ENCODE measurements at places on chromosomes 4 and X.

- DNase-seq = no peak
These were observed 148.3 kb upstream of the PACRGL start for GRCh38 chr4:20552004-20552403.

DNA sequence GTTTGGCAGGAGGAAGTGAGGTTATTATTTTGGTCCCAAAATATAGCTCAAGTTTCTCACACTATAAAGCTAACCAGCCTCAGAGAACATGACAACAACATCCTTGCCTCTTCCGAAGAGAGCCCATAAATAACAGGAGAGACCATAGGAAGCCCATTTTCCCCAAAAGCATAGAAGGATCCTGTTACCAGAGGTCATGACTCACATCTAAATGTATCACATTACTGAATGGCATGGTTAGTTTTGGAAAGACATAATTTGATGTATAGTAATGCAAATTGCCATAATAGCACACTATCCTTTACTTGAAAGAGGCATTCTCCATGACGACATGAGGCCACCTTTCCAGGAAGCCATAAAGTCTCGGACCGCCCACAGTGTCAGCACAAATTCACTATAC is 238.8 kb upstream of the GRIA3 start:
- DNase-seq = no peak

DNA sequence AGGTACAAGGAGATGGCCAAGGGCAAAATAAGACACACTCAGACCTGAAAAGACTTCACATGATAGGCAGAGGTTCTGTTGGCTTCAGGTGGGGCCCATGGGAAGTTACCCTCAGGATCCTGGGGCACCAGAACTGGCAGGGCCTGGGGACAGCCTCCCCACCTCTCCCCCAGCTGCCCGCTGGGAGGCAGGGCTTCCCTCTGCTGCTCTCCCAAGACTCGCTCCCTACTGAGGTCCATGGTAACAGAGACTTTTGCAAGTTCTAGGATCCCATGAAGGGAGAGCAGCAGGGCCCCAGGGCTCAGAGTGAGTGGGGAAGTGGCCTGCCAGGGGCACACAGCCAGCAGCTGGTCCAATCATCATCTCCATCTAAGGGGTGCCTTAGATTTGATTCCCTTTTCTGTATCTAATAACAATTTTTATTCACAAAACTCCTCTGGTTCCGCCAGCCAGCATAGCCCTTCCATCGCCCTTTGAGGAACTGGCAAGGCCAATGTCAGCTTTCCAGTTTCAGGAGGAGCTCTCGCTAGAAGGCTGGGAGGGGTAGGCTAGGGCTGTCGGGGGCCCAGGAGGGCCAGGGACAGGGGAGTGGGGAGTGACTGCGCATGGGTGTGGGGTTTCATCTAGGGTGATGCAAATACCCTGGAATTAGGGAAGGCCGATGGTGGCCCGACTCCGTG is 78.2 kb downstream of the SLC2A9 start:
- no peak for DNase-seq

GRCh38 chrX:130071611-130072344 is 38.5 kb downstream of the ELF4 start:
- DNase-seq = peak; percentile 70

- no peak for DNase-seq
These were observed 4.4 kb downstream of the RTL5 start for GRCh38 chrX:72127332-72127731.

GRCh38 chr4:150656891-150657290 is 74.9 kb downstream of the MAB21L2 start:
- DNase-seq = no peak

DNA sequence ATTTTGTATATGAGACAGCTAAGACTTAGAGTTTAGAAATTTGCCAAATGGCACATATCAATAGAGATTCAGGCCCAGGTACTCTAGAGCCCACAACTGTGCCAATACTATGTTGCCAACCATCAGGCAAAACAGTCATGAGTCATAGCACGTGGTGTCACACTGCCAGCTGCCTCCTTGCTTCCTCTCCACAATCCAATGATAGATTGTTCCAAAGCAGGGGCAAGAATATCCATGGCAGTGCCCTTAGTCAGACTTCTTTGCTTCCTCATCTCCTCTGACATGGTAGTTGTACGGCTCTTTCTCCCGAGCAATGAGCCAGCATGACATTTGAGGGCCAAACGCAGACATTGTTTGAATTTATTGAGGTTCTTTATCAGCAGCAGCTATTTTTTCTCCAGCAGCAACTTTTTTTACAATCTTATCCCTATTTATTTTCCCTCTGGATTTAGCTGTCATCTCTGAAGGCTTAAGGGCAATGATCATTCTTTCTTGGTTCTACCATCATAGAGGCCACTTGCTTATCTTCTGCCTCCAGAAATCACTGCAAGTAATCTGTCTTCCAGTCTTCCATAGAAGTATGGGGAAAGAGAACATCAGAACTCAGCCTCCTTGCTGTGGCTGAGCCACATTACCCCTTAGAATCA is 169.7 kb downstream of the COL4A6 start:
- no peak for DNase-seq

- DNase-seq = no peak
These were observed 122.4 kb upstream of the NAP1L5 start for GRCh38 chr4:88819818-88820697.

DNA sequence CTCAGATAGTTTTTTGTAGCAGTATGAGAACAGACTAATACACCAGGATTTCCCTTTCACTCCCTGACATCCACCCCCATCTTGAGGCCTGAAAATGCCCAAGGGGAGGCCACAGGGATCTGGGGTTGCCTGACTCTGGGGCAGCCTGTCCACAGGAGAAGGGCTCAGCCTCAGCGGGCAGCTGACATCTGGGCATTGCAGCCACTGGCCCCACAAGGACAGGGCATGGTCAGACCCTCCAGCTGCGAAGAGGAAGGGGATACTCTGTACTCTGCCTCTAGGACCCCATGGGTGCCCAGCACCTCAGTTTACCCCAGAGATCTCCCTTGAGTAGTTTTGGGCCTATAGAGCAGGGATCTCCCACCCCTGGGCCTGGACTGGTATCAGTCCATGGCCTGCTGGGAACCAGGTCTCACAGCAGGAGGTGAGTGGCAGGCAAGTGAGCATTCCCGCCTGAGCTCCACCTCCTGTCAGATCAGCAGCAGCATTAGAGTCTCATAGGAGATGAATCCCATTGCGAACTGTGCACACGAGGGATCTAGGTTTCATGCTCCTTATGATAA is 138.9 kb downstream of the HMX1 start:
- DNase-seq = no peak

GRCh38 chr4:177489471-177490246 is 47.4 kb upstream of the AGA start:
- DNase-seq = no peak

- no peak for DNase-seq
These were observed 120.4 kb upstream of the IL1RAPL2 start for GRCh38 chrX:104445591-104445990.

- no peak for DNase-seq
These were observed 147.2 kb upstream of the RBPJ start for GRCh38 chr4:26173619-26174018.

DNA sequence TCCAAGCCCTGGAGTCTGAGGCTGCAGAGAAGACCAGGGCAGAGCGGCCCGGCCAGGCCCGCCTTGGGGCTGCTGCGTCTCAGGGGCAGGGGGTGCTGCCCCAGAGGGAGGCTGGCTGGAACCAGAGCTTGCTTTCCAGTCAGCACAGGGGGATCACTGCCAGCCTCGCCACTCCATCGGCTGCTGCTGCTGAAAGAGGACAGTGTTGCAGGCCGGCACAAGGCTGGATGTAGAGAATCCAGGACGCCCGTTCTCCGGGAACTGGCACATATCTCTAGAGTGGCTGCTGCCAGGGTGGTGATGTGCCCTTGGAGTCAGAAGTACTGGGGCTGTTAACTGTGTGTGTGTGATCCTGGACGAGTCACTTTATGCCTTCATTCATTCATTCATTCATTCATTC is 31.9 kb upstream of the SORCS2 start:
- peak; percentile 18 for DNase-seq

GRCh38 chr4:11468901-11469300 is 40.2 kb upstream of the HS3ST1 start:
- peak; percentile 34 for DNase-seq

DNA sequence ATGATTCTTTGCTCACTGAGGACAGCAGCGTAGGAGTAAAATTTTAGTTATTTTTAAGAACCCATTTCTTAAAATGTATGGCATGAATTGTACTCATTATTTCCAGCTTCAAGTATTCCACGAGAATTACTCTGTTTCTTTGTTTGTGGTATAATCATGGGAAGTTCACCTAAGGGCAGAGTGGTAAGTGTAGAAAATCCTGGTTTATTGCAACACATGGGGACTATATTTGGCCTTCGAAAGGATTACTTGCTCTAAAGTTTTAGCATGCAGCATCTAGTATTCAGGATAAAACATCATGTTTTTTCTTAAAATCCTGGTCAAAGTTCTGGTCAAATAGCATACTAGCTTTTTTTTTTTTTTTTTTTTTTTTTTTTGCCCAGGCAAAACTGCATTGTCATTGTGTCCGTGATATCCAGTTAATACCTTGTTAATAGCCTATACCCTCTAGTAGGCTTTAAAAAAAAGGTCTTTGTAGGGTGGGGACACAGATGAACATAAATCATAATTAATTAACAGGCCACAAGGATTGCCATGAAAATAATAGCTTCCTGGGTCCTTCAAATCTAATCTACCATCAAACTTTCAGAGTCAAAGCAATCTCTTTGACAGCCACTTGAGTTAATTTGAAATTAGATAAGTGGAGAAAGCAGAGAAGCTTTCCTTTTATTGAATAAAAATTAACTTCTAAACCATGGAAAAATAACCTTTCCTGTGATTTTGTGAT is 44.6 kb upstream of the VEGFC start:
- no peak for DNase-seq

GRCh38 chrX:96569034-96569433 is 115.6 kb upstream of the DIAPH2 start:
- DNase-seq = peak; percentile 37

GRCh38 chr4:47631161-47631560 is 146.1 kb downstream of the ATP10D start:
- DNase-seq = no peak

GRCh38 chr4:86917212-86918039 is 17.4 kb upstream of the AFF1 start:
- no peak for DNase-seq

DNA sequence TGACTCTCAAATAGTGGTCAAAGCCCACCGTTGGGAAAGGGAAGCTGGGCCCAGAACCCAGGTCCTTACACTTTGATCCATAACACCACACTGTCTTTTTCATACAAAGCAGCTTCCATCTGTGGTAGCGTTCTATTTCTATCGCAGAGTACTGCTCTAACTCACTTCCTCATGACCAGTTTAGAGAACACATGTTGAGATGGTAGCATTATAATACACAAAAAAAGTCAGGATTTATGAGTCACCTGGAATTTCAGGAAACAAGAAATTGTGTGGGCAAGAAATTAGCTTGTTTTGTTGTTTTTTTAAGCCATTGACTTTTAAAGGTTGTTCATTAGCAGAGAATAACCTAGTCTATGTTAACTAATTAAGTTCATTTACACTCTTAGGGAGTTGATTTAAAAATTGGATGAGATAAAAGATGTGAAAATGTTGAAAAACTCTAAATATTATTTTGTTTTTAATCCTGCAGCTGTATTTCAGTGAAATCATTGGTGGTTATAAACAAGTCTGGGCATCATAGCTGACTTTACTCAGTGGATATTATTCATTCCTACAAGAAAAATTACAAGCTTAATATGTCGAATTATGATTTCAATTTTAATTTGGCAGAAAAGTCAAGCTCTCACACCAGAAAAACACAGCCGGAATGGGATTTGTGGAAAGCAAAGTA is 1011.1 kb upstream of the HS3ST1 start:
- DNase-seq = no peak

GRCh38 chrX:40483502-40483901 is 97.3 kb upstream of the ATP6AP2 start:
- DNase-seq = no peak

DNA sequence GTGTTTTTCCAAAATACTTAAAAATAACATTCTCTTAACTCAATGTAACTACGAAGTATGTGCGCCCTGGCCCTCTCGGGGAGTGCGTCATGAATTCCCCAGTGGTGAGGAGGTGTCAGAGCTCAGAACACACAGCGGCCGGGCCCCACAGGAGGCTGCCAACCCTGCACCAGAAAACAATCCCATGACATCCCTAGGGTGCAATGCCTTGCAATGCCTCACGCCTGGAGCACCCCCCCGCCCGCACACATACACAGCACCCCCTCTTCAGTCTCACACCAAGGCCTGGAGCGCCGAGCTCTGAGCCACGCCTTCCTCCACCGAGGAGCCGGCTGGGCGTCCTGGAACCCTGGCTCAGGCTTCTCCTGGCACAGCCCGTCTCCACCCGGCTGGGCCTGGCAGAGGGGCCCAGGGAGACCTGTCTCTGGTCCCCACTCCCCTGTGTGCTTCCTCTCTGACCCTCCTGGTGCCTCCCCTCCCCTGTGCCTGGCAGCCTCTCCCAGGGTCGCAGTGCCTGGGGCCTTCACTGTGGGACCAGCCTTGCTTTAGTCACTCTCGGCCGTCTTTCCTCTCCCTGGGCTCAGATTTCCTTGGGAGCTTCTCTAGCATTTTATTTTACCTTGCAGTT is 108.2 kb upstream of the ADRA2C start:
- DNase-seq = no peak

GRCh38 chr4:38002451-38003071 is 42.4 kb downstream of the PTTG2 start:
- no peak for DNase-seq

- no peak for DNase-seq
These were observed 8.7 kb downstream of the GUCY2F start for GRCh38 chrX:109472939-109473735.

DNA sequence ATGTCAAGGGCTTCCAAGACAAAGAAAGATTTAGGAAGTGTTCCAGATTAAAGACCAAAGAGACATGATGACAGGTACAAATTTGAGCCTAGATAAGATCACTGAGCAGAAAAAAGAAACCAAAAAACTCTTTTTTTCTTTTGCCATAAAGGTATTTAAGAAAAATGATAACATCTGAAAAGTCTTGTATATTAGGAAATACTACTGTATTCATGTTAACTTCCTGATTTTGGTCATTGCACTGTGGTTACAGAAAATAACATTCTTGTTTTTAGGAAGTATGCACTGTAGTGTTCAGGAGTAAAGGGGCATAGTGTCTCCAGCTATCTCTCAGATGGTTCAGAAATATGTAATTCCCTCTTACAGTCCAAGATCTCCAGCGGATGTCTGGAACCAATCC is 37.1 kb downstream of the RWDD4 start:
- no peak for DNase-seq
